ENCODE measurements at places on chromosomes 3 and 15. TPM values are rescaled to one million over a fixed set of nuclear protein-coding genes. Genes with fewer than 3 reads are reported as not detected.

RAD51 gene
- 9.1 TPM for total RNA-seq

CATSPER2 gene
- under 0.01 TPM for total RNA-seq

BTBD1 gene
- total RNA-seq: 68.2 TPM

CHL1 gene
- not detected for total RNA-seq

GABRA5 gene
- not detected for total RNA-seq

PLA2G4D gene
- total RNA-seq: not detected

DTWD1 gene
- 16.2 TPM for total RNA-seq

SLC9C1 gene
- total RNA-seq: 0.16 TPM

GOLGA6A gene
- not detected for total RNA-seq

TJP1 gene
- 33.7 TPM for total RNA-seq

PTPRG gene
- 74.4 TPM for total RNA-seq
